Stimulated activated CD8-positive, alpha-beta memory T cell treated with anti-CD3 and anti-CD28 coated beads, Interleukin-7, amount 100 ng/mL, for 1 hour (primary cell): ENCODE measurements at places on chromosomes 3 and 15.

DNA sequence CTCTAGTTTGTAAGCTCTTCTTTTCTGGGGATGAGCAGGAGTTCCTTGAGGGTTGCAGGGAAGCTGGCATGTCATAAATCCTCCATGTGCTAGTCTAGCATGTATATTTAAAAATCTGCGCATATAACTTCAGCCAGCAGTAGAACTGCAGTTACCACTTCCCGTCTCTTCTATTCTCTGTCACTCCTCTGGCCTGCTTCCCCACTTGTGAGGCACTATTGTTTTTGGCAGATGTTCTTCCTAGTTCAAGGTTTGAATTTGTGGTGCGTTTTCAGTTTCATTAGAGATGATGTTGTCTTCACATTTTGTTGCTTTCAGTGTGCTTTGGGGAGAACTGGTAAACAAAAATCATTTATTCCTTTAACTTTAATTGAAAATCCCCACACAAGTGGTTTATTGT lies 169.1 kb upstream of the ZPLD1 start:
- no peak for DNase-seq

DNA sequence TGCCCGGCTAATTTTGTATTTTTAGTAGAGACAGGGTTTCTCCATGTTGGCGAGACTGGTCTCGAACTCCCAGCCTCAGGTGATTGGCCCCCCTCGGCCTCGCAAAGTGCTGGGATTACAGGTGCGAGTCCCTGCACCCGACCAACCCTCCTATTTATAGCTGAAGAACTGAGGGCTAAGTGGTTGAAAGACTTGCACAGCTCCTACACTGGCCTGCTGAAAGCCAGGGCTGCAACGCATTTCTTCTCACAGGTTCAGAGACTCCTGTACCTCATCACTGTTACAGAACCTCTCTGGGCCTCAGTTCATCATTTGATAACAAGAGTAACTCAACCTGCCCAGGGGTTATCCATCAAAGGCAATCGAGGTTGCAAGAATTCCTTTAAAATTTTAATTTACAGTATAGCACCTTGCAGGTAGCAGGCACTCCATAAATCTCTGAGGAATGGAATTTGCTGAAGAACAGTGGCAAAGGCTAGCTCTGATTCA lies 626.5 kb upstream of the TBL1XR1 start:
- no peak for DNase-seq

DNA sequence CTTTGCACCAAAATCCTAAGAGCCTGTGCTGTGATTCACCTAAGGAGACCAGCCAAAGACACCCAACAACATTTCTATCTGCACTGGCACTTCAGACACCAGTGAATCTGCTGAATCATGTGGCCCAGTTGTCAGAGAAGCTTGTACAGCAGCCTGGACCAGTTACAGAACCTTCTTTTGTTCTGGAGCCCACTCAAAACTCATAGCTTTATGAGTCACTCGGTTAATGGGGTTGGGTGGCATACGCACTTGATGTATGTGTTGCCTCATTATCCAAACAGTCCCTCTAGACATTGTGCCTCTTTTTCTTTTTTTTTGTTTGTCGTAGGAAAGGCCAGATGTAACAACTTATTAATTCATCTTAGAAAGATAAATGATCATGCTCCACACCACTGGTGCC lies 25.6 kb upstream of the GOLGA6L2 start:
- no peak for DNase-seq

DNA sequence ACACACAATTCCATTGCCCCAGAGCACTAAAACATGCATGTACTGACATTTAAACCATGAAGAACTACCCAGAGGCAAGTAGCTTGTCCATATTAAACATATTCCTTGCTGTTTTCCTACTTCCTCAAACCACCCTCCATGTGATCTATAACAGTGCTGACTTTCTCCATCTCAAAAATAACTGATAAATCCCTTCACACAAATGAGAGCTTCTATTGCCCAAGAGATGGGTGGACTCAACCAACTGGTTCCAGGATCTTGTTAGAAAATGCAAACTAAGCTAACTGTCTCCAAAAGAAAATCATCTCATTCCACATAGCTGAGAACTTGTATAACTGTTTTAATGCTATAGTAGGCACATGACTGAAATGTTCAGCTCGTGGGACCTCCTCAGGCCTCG lies 29.6 kb downstream of the DCLK3 start:
- DNase-seq = no peak

GRCh38 chr3:63679186-63679585 lies 26.7 kb downstream of the SNTN start:
- no peak for DNase-seq

GRCh38 chr3:2301361-2301760 lies 202.7 kb downstream of the CNTN4 start:
- no peak for DNase-seq

GRCh38 chr3:24773798-24774197 lies 279.1 kb upstream of the THRB start:
- no peak for DNase-seq
